ENCODE measurements at places on chromosomes 6 and 20. TPM values are rescaled to one million over a fixed set of nuclear protein-coding genes. Genes with fewer than 3 reads are reported as not detected.

The RSPH9 gene
- 0.88 TPM for total RNA-seq

The HSPA1B gene
- 109 TPM for total RNA-seq

The SNAP91 gene
- 0.40 TPM for total RNA-seq

The GPSM3 gene
- total RNA-seq = 8.6 TPM

The RPP40 gene
- total RNA-seq = 6.8 TPM

The MPC1 gene
- 12.7 TPM for total RNA-seq

The CGA gene
- total RNA-seq = not detected

The IL17A gene
- not detected for total RNA-seq

The KCNK5 gene
- total RNA-seq = 2.9 TPM

The SULF2 gene
- total RNA-seq = 65.2 TPM

The BPIFA1 gene
- not detected for total RNA-seq

The SIRPD gene
- total RNA-seq = not detected

DNA sequence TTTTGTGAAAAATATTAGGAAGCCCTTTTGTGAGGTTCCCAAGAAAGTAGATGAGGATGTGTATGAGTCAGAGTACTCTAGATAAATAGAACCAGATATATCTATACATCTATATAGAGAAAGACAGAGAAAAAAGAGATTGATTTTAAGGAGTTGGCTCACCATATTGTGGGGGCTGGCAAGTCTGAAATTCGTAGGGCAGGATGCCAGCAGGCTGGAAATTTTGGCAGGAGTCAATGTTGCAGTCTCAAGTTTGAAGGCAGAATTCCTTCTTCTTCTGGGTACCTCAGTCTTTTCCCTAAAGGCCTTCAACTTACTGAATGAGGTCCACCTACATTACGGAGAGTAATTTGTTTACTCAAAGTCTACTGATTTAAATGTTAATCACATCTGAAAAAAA is 65.3 kb upstream of the SAMD3 start:
- no peak for DNase-seq

DNA sequence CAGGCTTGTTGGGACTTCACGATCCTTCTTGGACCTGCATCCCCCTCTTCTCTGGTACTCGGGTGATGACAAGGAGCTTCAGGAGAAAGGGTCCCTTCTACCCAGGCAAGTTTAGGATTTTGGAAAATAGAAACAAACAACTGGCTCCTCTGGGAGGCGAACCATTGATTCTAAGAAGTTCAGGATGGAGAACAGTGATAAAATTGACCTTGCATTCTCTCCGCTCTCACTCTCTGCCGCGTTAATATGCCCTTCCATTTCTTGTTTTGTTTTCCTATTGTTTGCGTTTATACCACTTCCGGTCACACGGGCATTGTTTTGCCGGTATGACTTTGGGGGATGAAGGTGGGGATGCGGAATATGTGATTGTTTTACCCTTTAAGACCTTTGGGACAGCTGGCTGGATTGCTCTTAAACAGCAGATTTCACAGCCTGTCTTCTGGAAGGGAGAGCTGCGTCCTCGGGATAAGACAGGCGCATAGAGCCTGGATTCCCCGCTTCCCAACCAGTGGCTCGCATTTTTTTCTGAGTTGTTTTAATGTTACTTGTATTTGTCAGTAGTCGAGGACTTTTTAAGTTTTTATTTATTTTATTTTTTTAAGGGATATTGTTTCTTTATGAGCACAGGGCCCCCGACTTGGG is 144.3 kb upstream of the ZNF184 start:
- no peak for DNase-seq

GRCh38 chr20:43942667-43943285 is 28.1 kb downstream of the TOX2 start:
- no peak for DNase-seq

GRCh38 chr6:33583591-33584155 is 3.6 kb upstream of the BAK1 start:
- no peak for DNase-seq

DNA sequence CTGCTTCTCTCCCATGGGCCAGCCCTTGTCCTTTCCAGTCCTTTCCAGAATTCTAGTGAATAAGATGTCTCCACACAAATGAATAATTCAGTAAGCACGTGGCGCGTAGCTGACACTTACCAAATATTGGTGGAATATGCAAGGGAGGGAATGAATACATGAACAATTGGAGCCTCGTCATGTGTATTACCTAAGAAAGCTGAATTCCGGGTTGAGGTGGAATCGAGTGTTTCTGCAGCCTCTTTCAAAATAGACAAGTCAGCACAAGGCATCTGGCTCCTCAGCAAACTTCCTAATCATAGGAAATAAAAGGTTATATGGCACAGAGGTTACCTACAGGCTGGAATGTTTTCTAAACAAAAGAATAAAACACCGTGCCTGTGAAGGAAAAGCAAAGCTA is 47.0 kb upstream of the NT5E start:
- DNase-seq = no peak

- DNase-seq = no peak
Observed at GRCh38 chr20:33769043-33769442, 37.2 kb downstream of the ZNF341 start.

GRCh38 chr6:28522594-28523240 is 3.0 kb upstream of the GPX5 start:
- no peak for DNase-seq

DNA sequence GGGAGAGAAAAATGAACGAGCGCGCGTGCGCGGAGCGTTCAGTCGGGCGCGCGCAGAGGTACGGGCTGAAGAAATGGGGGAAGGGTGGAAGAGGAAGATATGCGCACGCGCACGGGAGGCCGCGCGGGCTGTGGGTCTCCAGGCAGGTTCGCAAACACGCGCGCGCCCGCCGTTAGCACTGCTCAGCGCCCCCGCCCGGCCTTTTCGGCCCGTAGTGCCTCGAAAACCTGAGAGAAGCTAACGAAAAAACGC is 393 bp downstream of the BCLAF1 start:
- peak; percentile 96 for DNase-seq

- DNase-seq = no peak
Observed at GRCh38 chr6:6564154-6564553, 24.4 kb upstream of the LY86 start.

- no peak for DNase-seq
Observed at GRCh38 chr6:26027491-26028211, 59.6 kb upstream of the HFE start.

GRCh38 chr20:12058216-12058615 is 140.5 kb downstream of the BTBD3 start:
- DNase-seq = no peak

GRCh38 chr6:29552512-29553051 is 7.0 kb downstream of the UBD start:
- no peak for DNase-seq

GRCh38 chr6:88899569-88900316 is 63.7 kb downstream of the RNGTT start:
- no peak for DNase-seq

DNA sequence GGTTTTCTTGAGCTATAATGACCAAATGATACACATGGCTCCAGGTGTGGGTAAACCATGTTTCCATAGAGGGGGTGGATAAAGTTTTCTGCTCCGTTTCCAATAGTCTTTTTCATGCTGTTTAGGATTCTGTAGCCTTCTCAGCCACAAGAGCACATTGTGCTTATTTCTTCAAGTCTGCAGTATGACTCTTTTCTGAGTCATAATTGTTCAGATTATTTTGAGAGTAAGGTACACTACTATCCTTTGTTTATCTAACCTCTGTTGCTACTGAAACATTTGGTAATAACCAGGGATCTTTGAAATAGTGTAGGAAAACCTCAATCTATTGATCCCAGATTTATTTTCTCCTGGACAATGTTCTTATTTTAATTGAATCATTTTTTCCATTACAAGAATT is 247.9 kb upstream of the BMP2 start:
- no peak for DNase-seq

DNA sequence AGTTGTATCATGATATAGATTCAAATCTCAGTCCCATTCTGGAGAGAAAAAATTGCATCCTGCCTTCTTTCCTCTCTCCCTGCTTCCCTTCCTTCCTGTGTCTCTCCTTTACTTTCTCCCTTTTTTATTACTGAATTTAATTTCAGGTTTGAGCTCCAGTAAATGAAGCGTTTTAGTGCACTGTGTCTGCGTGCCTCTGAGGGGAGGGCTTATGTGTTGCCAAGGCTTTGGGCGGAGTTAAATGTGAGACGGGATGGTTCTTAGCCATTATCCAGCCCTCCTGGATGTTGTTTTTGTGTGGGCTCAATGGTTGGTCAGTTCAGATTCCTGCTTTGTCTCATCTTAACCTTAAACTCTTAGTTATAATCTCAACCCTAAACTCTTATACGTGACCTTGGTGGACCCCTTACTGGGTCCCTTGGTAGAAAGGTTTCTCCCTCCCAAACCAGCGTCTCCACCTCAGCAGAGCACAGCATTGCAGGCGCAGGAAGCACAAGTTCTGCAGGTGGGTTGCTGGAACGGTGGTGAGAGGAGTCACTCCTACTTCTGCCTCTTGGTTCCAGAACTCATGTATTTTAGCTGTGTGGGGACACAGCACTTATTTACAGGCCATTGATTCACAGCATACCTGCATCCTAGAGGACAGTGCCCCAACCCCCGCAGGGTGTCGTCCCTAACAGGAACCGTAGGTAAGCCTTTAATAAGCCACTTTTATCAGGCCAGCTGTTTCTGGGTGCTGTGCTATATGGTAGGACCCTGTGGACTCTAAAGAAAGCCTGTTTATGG is 68.5 kb downstream of the DNAH8 start:
- no peak for DNase-seq

DNA sequence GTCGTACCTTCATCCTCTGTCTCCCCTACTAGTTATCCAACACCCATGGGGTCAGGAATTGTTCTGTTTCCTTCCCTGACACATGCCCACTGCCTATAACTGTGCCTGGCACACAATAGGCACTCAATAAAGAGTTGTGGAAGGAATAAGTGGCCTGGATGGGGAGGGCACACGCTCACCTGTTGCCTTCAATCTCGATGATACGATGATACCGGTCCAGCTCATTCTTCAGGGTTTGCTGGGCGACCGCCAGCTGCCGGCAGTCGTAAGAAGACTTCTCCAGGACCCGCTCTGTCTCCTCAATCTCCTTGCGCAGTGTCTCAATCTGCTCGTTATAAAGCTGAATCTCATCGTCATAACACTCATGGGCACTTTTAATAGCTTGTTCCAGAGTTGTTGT is 32.5 kb downstream of the BFSP1 start:
- DNase-seq = no peak

DNA sequence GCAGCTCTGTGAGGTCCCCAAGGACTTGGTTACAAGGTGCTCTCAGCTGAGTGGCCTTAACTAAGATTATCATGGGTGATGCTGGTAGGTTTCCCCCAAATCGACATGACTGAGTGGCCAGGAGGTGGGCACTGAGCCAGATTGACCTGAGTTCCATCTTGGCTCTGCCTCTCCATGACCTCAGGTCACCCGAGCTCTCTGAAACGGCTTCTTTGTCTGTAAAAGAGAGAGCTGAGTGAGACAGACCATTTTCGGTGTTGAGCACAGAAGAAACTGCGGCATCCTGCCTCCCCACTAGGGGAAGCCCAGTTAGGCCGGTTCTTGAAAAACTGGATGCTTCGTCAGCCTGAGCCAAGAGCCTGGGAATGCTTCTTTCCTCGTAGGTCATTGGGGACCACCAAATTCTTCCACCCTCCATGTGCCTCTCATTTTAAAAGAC is 14.1 kb upstream of the STX16 start:
- no peak for DNase-seq

DNA sequence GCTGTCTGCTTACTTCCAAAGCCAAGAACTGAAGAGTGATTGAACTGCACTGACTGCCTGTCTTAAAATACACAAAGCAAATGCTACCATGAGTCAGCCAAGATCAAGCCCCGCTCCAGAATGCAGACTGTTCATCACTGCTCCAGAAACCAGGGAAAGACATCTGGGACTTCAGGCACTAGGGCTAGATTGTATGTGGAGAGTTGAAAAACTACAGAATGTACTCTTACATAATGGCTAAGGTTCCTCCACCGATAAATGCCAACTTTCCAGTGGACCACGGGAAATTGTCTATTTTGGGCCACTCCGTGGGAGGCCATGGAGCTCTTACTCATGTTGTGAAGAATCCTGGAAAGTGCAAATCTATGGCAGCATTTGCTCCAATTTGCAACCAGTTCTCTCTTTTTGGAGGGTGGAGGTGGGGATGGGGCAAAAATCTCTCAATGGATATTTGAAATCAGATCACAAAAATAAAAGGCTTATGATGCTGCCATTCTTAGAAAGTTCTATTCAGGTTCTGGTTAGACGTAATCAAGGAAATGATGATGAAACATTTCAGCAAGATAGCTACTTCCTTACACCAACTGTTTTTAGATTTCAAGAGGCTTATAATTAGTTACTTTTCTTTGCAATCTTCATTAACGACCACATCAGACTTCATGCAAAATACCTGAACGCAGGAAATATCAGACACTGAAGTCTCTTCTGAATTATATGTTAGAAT is 11.8 kb upstream of the CAP2 start:
- DNase-seq = no peak

DNA sequence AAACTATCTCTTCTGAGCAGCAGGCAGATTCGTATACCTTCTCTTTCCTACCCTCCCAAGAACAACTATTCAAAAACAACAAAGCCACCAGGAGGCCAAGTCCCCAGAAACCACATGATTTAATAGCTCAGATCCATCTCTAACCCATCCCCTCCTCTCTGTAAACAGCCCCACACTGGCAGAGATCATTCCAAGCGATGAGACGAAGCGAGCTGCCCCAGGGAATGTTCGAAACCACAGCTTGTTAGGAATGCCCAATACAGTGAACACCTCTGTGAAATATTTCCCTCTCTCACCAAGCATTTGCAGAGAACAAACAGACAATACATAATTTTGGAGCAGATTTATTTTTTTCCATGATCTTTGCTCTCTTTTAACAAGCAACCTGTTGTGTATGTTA is 231.8 kb downstream of the SOD2 start:
- DNase-seq = no peak

- DNase-seq = no peak
Observed at GRCh38 chr6:108068618-108069017, 5.9 kb downstream of the OSTM1 start.

GRCh38 chr6:52929321-52930164 is 20.0 kb upstream of the GSTA3 start:
- DNase-seq = no peak

DNA sequence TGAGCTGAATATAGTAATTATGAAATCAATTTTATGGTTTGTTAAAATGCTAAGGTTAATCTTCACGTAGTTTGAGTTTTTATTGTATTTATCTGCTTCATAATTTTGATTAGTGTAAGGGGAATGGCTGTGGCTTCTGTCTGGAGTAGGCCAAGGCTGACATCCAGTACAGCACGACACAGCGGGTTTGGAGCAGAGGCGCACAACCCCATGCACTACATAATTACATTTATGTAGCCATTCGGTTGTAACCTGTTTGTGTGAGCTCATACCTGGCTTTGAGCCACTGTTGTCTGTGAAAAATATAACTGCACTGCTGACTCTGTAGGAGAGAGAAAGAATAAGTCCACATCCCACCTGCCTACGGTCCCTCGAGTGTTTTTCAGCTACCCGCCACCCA is 615.5 kb downstream of the EYS start:
- DNase-seq = no peak

GRCh38 chr6:156992020-156992804 is 215.0 kb downstream of the ARID1B start:
- DNase-seq = no peak

Data from mesothelial cell of epicardium (in vitro differentiated cells).